Right ventricle myocardium inferior (tissue), 1 donor: ENCODE measurements at places on chromosomes 3 and 15. TPM values are rescaled to one million over a fixed set of nuclear protein-coding genes. Genes with fewer than 3 reads are reported as not detected.

GRCh38 chr15:76625267-76625666 lies 279.9 kb downstream of the SCAPER start:
- DNase-seq, result no peak

- DNase-seq, result no peak
These were observed 69.9 kb downstream of the CDC25A start for GRCh38 chr3:48118322-48118721.

DNA sequence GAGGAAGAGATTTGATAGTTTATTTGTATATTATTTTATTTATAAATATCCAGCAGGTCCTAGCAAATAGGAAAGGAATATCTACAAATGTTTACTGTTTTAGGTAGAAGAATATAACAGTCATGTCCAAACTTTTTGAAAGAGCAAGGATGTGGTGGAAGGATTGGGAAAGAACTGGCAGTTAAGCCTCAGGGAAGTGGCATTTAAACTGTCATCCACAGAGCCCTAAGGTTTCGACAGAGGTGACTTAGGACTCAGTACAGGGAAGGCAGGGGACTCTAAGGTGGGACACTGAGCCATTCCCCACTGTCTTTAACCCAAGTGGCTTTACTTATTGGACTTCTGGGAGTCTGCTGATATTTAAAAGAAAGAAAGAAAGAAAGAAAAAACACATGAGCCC lies 11.8 kb upstream of the TMEM87A start:
- no peak for DNase-seq

- DNase-seq, result no peak
These were observed 419 bp downstream of the FAM227B start for GRCh38 chr15:49620199-49620598.

The RHCG gene
- total RNA-seq, result not detected

The CYP11A1 gene
- 0.24 TPM for total RNA-seq
